Stimulated activated CD4-positive, alpha-beta T cell treated with anti-CD3 and anti-CD28 coated beads, Interleukin-15, amount 100 ng/mL, for 1 hour (primary cell): ENCODE measurements at places on chromosomes 7 and 10.

DNA sequence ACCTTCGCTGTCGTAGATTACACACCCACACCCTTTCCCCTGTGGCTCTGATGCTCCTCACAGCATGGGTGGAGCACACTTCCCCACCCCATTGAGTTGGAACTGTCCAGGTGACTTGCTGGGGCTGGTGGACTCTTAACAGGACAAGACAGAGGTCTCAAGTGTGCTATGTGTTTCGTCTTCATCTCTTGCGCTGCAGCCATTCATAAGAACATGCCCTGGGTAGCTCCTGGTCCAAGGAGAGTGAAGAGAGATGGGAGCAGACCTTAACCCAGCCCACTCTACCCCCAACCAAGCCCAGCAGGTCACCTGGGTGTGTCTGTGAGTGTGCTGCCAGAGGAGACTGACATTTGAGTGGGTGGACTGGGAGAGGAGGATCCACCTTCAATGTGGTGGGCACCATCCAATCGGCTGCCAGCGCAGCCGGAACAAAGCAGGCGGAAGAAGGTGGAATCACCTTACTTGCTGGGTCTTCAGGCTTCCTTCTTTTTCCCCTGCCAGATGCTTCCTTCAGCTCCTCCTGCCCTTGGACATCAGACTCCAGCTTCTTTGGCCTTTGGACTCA, 112.4 kb downstream of the HTR5A start:
- no peak for DNase-seq

DNA sequence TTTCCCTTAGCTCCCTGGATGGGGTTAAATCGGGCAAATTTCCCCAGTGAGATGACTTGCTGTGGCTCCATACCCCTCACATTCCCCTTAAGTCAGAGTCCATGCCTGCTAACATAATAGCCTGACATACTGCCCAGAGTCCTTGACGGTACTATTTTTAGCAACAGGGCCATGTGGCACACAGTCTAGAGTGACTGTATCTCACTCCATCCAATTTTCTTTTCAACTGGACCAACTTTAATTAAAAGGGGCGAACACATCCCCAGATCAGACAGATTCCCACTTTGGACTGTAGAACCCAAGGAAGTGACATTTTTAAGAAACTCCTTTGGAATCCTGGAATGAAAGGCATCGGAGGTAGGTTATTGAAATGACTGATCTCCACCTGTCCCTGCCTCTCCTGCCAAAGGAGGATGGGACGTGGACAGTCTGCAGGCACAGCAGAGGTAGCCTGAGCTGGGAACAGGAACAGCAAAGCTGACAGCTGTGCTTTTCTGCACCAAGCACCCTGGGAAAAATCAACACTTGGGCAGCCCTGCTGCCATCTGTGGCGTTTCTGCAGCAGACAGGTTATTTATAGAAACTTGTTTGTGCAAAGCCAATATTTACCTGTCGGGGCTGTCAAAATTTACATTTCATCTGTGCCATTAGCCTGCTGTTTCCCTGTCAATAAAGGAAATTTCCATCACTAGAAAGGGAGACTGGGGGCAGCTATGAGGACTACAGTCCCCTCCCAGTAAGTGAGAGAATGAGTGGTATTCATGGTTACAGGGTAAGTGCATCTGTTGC, 221.5 kb upstream of the AOAH start:
- DNase-seq, result no peak

DNA sequence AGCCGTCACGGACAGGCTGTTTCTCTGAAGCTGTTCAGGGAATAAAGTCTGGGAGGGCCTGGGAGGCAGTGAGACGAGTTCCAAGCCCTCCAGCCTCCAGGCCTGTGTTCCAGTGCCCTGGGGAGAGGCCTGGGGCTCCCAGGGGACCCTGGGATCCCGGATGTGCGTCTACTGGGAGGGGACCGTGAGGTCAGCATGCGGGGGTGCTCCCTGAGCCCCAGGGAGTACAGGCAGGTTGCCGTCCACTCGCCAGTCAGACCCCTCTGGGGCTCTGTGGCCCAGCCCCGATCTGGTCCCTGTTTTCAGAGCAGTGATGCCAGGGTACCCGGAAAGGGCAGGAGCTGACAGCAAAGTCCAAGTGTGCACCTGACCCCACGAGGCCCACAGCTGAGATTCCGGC, 80.9 kb upstream of the DNAAF5 start:
- no peak for DNase-seq

DNA sequence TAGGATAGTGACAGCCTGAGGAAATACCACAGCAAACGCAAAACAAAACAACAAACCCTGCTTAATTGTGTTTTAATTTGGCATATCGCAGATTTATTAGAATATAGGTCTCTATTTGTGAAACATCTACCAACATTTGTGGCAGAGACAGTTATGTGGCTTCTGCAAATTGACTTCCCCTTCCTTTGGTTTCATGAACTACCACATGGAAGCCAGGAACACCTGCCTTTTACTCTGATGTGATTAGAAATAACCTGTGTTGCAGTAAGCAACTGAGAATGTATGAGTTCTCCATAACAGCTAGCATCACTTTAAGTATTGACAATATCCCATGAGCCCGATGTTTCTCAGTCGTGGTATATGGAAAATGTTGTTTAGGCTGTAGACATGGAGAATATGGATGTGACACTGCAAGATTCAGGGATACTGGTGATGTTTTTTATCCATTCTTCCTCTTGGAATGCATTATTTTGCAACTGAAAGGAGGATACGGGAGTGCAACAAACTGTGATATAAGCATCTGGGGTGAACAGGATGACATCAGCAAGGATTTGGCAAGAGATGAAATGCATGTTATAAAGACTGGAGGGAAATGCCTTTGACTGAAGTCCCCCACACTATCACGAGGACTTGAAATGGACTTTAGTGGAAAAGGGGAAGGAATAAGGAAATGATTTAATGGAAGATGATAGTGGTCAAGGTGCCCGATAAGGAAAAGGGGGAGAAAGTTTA, 95.9 kb downstream of the CUBN start:
- no peak for DNase-seq

GRCh38 chr7:128352153-128352537, 8.4 kb upstream of the RBM28 start:
- DNase-seq, result no peak

DNA sequence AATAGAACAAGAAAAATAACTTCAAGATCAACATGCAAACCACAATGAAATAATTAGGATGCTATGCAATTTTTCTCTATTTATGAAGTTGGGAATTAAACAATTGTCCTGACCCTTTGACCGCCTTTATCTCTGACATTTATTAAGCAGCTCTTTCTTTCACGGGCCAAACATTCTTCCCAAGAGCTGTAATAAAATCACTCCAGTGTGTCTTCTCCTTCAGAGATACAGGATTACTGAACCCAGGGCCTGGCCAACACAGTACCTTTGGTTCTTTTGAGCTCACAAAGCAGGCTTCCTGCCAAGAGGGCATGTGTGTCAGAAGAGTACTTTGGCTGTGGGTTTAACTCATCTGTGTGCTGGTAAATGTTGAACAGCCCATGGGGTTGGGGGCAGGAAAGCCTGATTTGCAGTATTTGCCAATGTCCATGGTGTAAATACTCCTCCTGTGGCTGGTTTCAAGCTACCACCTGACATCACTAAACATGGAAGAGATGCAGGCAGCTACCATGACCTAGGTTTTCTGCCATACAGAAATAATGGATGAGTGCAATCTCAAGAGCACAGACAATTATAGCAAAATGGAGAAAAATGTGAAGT, 121.7 kb downstream of the FANK1 start:
- DNase-seq, result no peak

DNA sequence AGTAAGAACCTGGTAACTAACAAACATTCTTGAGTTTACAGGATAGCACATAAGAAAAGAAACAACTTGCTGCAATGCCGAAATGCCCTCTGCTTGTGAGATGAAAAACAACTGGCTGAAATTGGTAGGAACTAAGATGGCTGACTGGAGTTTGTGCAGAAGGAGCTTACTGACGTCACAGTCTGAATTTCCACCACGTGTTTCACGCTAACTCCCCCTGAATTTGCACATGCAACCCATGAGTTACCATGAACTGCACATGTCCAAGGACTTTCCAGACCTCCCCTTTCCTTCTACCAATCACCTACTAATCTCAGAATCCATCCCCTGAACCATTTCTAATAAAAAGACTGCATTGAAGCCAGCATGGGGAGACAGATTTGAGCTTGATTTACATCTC, 86.3 kb upstream of the KCND2 start:
- DNase-seq, result no peak

GRCh38 chr10:118922226-118922625, 107.3 kb upstream of the NANOS1 start:
- DNase-seq, result no peak

DNA sequence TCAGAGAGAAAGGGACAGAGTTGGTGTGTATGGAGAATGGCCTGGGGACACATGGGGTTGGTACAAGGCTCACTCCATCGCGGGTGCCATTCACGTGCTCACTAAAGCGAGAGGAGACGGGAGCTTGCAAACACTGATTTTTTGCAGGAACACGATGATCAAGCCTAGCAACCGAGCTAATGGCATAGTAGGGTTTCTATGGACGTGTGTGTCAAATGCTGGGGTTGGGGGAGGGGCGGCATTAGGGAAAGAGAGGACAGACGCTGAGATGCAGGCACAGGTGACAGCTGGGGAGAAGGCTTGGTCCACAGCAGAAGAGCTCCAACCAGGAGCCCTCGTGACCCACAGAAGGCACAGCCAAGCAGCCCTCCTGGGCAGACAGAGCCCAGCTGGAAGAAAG, 33.9 kb downstream of the RCC1L start:
- DNase-seq, result no peak

GRCh38 chr7:111765751-111766643, 203.7 kb upstream of the IMMP2L start:
- DNase-seq, result no peak

- no peak for DNase-seq
Observed at GRCh38 chr7:74225400-74225799, 15.6 kb downstream of the LAT2 start.
